Stimulated activated CD8-positive, alpha-beta memory T cell treated with anti-CD3 and anti-CD28 coated beads, Interleukin-15, amount 100 ng/mL, for 48 hours (primary cell): ENCODE measurements at places on chromosomes 7 and 10.
A peak's percentile ranks its signal among the peaks of the same experiment; 100 is the strongest.

DNA sequence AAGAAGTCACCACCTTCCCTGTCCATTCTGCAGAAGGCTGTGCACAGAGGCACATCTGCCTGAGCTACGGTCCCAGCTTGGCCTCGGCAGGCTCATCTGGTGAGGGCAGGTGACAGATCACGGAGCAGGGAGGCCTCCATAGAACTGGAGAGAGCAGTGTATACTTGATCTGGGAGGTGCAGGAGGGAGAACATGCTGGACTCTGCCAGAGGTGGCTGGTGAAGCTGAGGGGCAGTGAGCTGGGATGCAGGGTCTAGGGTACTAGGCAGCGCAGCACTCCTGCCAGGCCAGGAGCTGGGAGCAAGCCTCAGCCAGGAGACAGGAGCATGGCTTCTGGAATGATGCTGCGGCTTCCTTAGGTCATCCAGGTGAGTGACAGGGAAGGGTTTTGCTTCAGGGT, 553.0 kb downstream of the TCERG1L start:
- DNase-seq: no peak

- DNase-seq: no peak
Measured at GRCh38 chr10:11909618-11910017, 86.5 kb downstream of the PROSER2 start.

- DNase-seq: no peak
Measured at GRCh38 chr7:13797545-13797944, 191.9 kb downstream of the ETV1 start.

DNA sequence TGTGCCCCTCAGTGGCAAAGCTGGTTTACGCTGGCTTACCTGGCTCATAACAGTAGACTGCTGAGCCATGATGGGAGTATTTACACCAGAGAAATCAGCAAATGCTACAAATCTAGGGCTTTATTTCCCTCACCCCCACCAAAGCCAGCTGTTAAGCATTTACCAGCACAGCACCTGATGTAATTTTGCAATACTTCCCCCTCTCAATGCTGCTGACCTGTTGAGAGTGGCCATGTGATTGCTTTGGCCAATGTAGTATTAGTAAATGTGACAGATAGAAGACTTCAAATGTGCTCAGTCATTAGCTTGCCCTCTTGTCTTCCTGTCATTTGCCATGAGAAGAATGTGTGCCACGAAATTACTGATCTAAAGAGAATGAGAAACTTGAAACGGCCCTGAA, 46.6 kb downstream of the HERPUD2 start:
- no peak for DNase-seq

GRCh38 chr7:88775838-88776237, 16.3 kb downstream of the ZNF804B start:
- no peak for DNase-seq

DNA sequence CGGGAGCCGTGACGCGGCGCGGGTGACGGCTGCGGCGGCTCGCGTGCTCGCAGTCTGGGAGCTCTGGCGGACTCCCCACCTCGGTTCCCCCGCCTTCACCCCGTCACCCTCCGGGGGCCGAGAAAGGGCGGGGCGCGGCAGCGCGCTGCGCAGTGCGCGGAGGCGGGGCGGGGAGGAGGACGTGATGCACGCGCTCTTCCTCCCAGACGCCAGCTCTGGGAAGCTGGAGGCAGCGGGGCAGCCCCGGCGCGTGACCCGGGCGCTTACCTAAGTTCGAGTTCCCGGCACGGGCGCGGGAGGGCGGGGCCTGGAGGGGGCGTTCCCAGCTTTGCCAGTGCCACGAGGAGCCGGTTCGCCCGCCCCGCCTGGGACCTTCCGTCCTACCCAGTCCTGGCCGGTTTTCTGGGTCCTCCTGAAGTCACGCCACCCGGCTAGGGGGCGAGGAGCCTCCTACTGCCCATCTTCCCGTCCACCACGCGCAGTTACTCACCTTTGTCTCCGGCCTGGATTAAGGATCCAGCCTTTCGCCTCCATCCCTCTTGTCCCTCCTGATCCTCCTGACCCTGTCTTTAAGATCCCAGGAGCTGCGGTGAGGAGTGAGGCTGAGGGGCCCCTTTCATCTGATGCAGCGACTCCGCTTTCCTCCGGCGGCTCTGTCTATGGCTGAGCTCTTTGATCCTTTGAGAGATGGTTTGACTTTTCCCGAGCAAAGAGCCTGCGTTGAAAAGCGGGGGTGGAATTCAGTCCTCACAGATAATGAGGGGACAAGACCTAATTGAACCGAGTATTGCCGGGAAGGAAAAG, 470 bp upstream of the NAMPT start:
- DNase-seq: peak; percentile 99

DNA sequence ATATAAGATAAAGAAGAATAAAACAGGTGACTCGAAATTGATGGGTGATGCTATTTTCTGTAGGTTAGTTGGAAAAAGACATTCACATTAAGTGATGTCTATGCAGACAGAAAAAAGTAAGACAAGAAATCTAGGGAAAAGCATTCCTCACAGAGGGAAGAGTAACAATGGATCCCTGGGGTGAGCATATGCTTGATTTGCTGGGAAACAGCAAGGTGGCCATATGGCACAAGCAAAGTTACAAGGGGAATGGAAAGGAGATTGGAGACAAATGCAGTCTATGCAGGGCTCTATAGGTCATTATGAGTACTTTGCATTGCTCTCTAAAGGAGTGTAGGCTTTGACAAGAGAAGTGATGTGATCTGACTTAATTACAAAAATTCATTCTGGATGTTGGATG, 90.9 kb upstream of the ZNF804B start:
- DNase-seq: no peak

DNA sequence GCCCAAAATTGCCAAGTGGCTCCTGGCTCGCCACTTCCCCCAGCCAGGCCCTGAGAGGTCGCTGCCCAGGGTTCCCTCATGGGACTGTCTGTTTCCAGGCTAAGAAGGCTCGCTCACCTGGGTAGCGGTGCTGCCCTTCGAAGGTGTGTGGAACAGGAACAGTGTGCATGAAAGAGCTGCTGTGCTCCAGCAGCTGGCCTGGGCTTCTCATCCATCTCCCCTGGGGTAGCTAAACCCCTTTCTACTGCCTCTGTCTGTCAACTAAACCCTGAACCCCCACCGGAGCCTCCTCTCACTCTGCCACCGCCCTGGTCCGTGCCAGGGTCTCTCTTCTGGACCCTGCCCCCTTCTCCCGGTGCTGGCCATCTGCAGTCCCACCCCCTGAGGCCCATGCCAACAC, 152.9 kb downstream of the EBF3 start:
- no peak for DNase-seq

DNA sequence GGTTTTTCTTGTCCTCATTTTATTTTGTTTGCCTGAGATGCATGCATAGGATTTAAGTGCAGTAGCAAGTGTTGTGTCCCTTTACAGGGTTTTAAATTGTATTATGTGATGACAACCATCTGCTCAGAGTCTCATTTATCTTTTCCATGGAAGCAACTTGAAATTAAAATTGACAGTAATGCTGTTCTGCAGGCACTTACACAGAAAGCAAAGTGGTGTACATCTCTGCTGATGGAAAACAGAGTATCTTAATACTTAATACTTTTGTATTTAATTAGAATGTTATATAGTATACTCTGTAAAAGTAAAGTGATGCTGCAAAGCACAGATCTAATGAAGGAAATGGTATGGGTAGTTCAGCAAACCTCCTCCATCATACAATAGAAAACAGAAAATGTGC, 482.9 kb downstream of the POM121L12 start:
- no peak for DNase-seq

DNA sequence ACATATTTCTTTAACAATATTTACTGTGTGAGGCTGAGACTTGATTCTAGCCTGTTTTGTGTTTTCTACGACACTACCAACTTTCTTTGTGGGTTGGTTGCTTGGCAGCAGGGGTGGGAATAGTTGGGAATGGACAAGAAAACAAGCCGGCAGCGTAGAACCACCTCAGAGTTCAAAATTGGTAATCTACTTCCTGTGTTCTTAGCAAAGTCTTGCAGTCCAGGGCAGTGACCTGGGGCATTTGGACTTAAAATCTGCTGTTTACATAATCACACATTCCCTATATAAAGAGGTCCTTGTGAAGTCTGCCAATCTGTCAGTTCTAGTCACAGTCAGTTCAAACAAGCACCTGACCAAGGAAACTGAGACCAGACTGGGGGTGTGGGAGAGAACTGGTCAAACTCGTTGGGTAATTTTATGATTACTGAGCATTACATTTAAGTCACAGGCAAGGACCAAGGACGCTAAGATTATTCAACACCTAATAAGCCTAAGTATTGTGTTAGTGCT, 167.9 kb downstream of the CPEB3 start:
- DNase-seq: no peak

DNA sequence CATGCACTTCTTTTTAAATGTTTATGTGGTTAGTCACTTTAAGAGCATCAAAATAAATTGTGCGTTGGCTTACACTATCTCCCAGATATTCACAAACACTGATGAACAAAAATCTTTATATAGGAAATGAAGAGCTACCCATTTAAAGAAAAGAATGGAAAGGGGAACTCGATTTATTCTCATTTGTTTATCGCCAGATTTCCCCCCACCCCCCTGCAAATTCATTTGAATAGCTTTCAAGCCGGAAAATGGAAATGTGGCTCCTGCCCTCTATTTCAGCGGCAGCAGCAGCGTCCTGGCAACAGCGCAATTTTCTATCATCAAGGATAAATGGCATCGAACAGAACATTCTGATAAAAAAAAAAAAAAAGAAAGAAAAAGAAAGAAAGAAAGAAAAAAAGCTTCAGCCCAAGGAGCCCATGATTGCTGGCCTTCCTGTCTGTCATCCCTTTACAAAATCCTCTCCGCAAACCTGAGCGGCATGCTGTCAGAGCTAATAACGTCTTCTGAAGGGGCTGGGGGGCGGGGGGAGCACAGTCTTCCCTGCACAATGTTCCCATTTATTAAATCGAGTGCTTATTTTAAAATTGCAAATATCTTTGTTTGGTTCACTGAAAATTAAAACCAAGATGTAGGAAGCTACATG, 13.7 kb upstream of the DLX6 start:
- DNase-seq: no peak

- no peak for DNase-seq
Measured at GRCh38 chr10:34677591-34677990, 137.5 kb downstream of the PARD3 start.

- DNase-seq: no peak
Measured at GRCh38 chr10:76905251-76905650, 732.4 kb downstream of the KCNMA1 start.

- DNase-seq: no peak
Measured at GRCh38 chr7:51278797-51279196, 37.8 kb downstream of the COBL start.

- DNase-seq: no peak
Measured at GRCh38 chr10:61188691-61189090, 244.7 kb upstream of the RHOBTB1 start.

- no peak for DNase-seq
Measured at GRCh38 chr7:1640376-1641172, 29.5 kb upstream of the ELFN1 start.

GRCh38 chr10:126375926-126376554, 12.2 kb downstream of the ADAM12 start:
- DNase-seq: no peak

- no peak for DNase-seq
Measured at GRCh38 chr10:48439031-48439430, 132.6 kb downstream of the MAPK8 start.

DNA sequence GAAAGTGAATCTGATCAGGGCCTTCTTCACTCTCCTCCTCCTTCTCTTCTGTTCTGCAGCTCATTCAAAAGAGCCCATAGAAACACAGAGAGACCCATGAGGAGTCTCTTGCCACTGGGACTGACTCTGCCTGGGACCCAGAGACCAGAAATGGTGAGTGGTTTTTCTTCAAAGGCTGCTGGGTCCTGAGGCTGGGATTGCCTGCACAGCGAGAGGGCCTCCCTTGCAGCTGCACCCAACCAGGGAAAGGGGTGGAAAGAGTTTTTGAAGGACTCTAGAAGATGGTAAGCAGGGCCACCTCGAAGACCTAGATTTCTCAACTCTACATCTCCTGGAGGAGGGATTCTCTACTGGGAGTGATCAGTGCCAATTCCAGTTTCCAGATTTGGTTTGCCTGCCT, 15.5 kb upstream of the HOXA13 start:
- DNase-seq: no peak

GRCh38 chr10:34895977-34896376, 80.9 kb upstream of the PARD3 start:
- DNase-seq: no peak

- no peak for DNase-seq
Measured at GRCh38 chr7:23445326-23445725, 25.0 kb downstream of the IGF2BP3 start.

DNA sequence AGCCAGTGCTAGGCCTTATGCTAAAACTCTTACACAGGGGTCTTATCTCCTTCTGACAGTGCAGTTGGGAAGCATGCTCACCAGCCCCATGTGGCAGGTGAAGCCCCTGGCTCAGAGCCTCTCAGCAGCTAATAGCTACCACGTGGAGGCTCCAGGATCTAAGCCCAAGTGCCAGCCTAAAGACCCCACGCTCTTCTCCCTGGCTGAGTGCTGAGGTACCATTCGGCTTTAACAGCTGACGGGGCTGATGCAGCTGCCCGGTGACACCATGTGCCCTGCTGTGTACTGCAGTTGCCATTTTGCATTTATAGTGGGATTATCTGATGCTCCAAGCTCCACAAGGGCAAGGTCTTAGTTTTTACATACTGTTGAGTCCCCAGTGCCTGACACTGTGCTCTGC, 515.7 kb upstream of the GALNT17 start:
- DNase-seq: no peak

DNA sequence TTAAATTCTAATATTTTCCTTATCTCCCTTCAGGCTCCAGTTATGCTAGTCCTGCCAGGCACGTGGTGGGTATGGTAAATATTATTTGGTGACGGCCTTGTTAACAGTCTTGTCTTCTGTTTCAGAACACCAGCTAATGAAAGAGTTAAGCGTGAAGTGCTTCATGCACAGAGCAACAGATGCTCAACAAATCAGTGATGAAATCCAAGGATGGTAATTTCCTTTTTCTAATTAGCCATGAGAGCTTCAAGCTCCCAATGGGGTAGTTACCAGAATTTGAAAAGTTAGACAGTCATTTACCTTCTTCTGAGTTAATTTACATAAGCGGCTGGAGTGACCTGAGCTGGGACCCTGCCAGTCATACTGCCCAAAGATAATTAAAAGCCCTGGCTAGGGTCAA, 1.9 kb upstream of the OTUD1 start:
- DNase-seq: no peak
